ENCODE measurements at places on chromosomes 4 and X. TPM values are rescaled to one million over a fixed set of nuclear protein-coding genes. Genes with fewer than 3 reads are reported as not detected.

GRCh38 chr4:8435656-8436121 is 4.8 kb downstream of the ACOX3 start:
- peak; percentile 62 for DNase-seq

- DNase-seq = no peak
Observed at GRCh38 chr4:5927747-5928146, 34.9 kb upstream of the CRMP1 start.

- no peak for DNase-seq
Observed at GRCh38 chr4:115219315-115219860, 106.0 kb upstream of the NDST4 start.

DNA sequence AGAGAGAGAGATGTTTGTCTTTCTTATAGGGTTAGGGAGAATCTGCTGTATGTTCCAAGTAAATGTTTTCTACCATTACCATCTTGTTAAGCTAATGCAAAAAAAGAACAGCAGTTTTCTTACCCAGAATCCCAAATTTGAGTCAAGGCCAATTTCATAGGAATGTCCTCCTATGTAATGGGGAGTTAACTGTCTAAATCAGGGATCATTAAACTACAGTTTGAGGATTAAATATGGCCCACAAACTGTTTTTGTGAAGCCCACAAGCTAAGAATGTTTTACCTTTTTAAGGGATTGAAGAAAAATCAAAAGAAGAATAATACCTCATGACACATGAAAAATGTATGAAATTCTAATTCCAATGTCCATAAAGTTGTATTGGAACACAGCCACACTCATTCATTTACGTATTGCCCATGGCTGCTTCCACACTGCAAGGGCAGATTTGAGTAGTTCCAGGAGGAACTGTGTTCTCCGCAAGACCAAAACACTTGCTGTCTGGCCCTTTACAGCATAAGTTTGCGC is 113.2 kb upstream of the SPRY1 start:
- no peak for DNase-seq

Gene PPARGC1A
- not detected for total RNA-seq

GRCh38 chr4:186812592-186812991 is 88.9 kb upstream of the FAT1 start:
- DNase-seq = no peak

Gene ARFIP1
- total RNA-seq = 12.8 TPM

DNA sequence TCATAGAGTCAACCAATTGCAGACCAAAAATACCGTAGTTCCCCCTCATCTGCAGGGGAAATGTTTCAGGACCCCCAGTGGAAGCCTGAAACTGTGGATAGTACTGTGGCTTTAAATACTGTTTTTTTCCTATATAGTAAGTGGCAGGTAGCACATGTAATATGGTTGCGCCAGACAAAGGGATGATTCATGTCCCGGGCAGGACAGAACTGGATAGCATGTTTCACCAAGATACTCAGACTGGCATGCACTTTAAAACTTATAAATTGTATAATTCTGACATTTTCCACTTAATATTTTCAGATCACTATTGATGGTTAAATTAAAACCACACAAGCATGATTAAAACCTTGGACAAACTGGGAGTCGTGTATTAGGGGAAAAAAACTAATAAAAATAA is 276.3 kb upstream of the AGA start:
- no peak for DNase-seq

GRCh38 chr4:186029571-186030398 is 39.2 kb upstream of the TLR3 start:
- DNase-seq = no peak
